Osteoblast (primary cell): ENCODE measurements at places on chromosomes 1 and 21. TPM values are rescaled to one million over a fixed set of nuclear protein-coding genes. Genes with fewer than 3 reads are reported as not detected.

KLF17 gene
- total RNA-seq, result 0.36 and 0.59 TPM in 2 replicates

LRRC38 gene
- total RNA-seq, result not detected in 2 replicates

TEDDM1 gene
- total RNA-seq, result not detected in 2 replicates

CDA gene
- total RNA-seq, result 0.59 and 1.1 TPM in 2 replicates

ZNF648 gene
- not detected in 2 replicates for total RNA-seq

IL12RB2 gene
- not detected in 2 replicates for total RNA-seq

HUNK gene
- total RNA-seq, result under 0.01 TPM in 2 replicates

IFI44 gene
- total RNA-seq, result 33.9 and 35.8 TPM in 2 replicates

SH2D5 gene
- total RNA-seq, result 1.4 and 1.8 TPM in 2 replicates

TDRKH gene
- 1.1 and 1.2 TPM in 2 replicates for total RNA-seq

RGS8 gene
- total RNA-seq, result not detected in 2 replicates

TNNI3K gene
- total RNA-seq, result 0.59 and 0.72 TPM in 2 replicates

OR2AK2 gene
- total RNA-seq, result not detected in 2 replicates

NAV1 gene
- total RNA-seq, result 47.0 and 47.1 TPM in 2 replicates

LACTBL1 gene
- under 0.01 TPM in 1 of 2 replicates, not detected in the other for total RNA-seq

LCE1B gene
- total RNA-seq, result not detected in 2 replicates

CEP170 gene
- 90.5 and 102 TPM in 2 replicates for total RNA-seq

PHTF1 gene
- total RNA-seq, result 41.6 and 42.4 TPM in 2 replicates

LCE1F gene
- not detected in 2 replicates for total RNA-seq

MX2 gene
- 12.4 and 14.5 TPM in 2 replicates for total RNA-seq

CBS gene
- total RNA-seq, result 26.1 and 30.6 TPM in 2 replicates

RAB29 gene
- 37.6 and 43.3 TPM in 2 replicates for total RNA-seq

AMPD1 gene
- not detected in 2 replicates for total RNA-seq

TCP10L gene
- 0.72 TPM in 1 of 2 replicates, not detected in the other for total RNA-seq

HP1BP3 gene
- 249 and 267 TPM in 2 replicates for total RNA-seq

ST6GALNAC3 gene
- under 0.01 TPM in 1 of 2 replicates, not detected in the other for total RNA-seq

CAPN8 gene
- not detected in 2 replicates for total RNA-seq

OXCT2 gene
- 1.1 and 1.2 TPM in 2 replicates for total RNA-seq

FOXD2 gene
- 0.59 and 0.72 TPM in 2 replicates for total RNA-seq

OR2T11 gene
- total RNA-seq, result not detected in 2 replicates

VHLL gene
- total RNA-seq, result not detected in 2 replicates

OR14K1 gene
- 0.36 TPM in 1 of 2 replicates, not detected in the other for total RNA-seq

KCNAB2 gene
- 5.0 and 5.8 TPM in 2 replicates for total RNA-seq

INAVA gene
- total RNA-seq, result under 0.01 and 0.36 TPM in 2 replicates

CASQ2 gene
- not detected in 2 replicates for total RNA-seq

MARCKSL1 gene
- 15.9 and 16.6 TPM in 2 replicates for total RNA-seq

DIRAS3 gene
- 2.1 and 4.0 TPM in 2 replicates for total RNA-seq

MARK1 gene
- 0.72 and 1.5 TPM in 2 replicates for total RNA-seq

SLX9 gene
- 9.4 and 10.9 TPM in 2 replicates for total RNA-seq

TMEM61 gene
- total RNA-seq, result not detected in 2 replicates

LMX1A gene
- not detected in 2 replicates for total RNA-seq

SDF4 gene
- 136 and 151 TPM in 2 replicates for total RNA-seq

LEFTY2 gene
- not detected in 2 replicates for total RNA-seq

RGS13 gene
- total RNA-seq, result not detected in 2 replicates

PTCH2 gene
- 0.29 and 0.36 TPM in 2 replicates for total RNA-seq

SLC5A3 gene
- 38.4 and 44.2 TPM in 2 replicates for total RNA-seq

GJA5 gene
- total RNA-seq, result 0.29 TPM in 1 of 2 replicates, not detected in the other

CTH gene
- 11.2 and 13.8 TPM in 2 replicates for total RNA-seq

LINGO4 gene
- total RNA-seq, result not detected in 2 replicates

ASCL5 gene
- not detected in 2 replicates for total RNA-seq

SLC1A7 gene
- under 0.01 and 0.36 TPM in 2 replicates for total RNA-seq

HFM1 gene
- 0.29 and 0.36 TPM in 2 replicates for total RNA-seq

CFHR4 gene
- not detected in 2 replicates for total RNA-seq

FCER1G gene
- 0.29 and 0.72 TPM in 2 replicates for total RNA-seq
